NCI-H1694 treated with DMSO at 0.1 percent for 48 hours (cell line): ENCODE measurements at places on chromosomes 5 and 9.

- DNase-seq, result peak; percentile 84
Observed at GRCh38 chr5:41193456-41194205, 19.7 kb downstream of the C6 start.

- no peak for DNase-seq
Observed at GRCh38 chr9:88781628-88782391, 209.5 kb upstream of the S1PR3 start.

- DNase-seq, result no peak
Observed at GRCh38 chr5:97383996-97384395, 200.9 kb upstream of the RIOK2 start.

- DNase-seq, result no peak
Observed at GRCh38 chr5:37730896-37731455, 108.9 kb downstream of the GDNF start.
